AG09319 (cell line): ENCODE measurements at places on chromosomes 2 and 18.

GRCh38 chr18:76232779-76233178 lies 262.3 kb downstream of the ZNF516 start:
- DNase-seq = no peak

GRCh38 chr2:142853912-142854311 lies 23.6 kb upstream of the KYNU start:
- no peak for DNase-seq

DNA sequence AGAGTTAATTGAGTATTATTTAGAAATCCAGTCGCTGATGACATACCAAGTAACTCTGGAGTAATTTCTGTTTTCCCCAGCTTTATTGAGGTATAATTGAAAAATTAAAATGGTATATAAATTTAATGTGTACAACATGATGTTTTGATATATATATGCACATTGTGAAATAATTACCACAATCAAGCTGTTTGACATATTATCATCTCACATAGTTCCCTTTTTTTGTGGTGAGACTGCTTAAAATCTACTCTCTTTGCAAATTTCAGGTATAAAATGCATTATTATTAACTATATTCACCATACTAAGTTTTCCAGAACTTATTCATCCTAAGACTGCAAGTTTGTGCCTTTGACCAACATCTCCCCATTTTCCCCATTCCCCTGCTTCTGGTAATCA lies 25.0 kb upstream of the SPAG16 start:
- DNase-seq = no peak

DNA sequence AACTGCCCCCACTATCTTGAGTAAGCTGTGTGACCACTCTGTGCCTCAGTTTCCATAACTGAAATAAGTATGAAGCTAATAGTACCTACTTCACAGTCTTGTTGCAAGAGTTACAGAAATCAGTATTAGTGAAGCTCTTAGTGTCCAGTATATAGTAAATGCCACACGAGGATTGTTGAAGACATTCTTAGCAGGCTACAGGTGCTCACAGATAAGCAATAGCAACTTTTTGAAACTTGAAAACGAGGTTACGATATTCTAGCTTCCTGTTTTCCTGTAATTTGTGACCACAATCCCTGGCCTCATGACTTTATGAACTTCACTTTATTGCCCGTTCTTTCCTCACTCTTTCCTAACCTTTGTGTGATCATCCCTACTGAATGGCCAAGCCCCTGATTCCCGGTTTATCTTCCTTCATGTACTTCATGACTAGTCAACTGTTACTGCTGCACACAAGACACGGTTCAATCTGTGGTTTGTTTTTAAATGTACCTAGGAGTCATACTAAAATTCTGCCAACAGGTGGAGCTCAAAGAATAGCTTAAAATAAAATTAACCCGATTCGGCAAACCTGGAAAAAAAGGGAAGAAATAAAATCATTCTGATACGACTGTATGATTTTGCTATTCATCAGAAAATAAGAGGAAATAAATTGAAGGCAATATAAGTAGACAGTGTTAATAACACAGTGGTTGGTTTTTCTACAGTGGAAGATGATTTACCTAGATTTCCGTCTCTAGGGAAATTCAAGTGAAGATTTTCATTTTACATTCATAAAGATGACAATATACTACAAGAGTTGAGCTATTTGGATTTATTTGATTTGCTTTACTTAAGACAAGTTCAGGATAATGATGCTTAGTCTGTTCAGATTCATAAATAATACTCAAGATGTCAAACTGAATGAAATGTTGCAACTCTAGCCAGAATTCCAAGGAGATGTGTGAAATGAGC lies 38.1 kb upstream of the STAT1 start:
- no peak for DNase-seq

GRCh38 chr2:1758171-1758570 lies 13.9 kb upstream of the PXDN start:
- DNase-seq = no peak

GRCh38 chr2:176454893-176455815 lies 185.9 kb downstream of the MTX2 start:
- DNase-seq = peak; percentile 20

GRCh38 chr2:215316336-215316735 lies 4.5 kb downstream of the ATIC start:
- DNase-seq = no peak

DNA sequence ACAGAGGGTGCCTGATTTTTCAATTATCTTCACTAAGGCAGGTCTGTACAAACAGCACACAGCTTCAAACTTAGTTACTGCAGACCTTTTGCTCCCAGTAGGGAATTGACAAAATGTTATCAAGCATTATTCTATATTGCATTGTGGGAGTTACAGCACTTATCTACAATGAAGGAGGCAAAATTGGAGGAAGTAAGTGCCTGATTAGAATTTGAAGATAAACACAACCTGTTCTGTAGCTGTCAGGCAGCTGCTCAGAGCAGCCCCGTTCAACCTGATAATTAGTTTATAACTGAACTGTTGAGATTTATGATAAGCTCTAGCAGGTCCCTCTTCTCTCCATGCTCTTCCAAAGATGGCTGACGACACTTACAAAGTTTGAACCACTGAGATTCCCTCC lies 364.4 kb upstream of the CYRIA start:
- DNase-seq = no peak

DNA sequence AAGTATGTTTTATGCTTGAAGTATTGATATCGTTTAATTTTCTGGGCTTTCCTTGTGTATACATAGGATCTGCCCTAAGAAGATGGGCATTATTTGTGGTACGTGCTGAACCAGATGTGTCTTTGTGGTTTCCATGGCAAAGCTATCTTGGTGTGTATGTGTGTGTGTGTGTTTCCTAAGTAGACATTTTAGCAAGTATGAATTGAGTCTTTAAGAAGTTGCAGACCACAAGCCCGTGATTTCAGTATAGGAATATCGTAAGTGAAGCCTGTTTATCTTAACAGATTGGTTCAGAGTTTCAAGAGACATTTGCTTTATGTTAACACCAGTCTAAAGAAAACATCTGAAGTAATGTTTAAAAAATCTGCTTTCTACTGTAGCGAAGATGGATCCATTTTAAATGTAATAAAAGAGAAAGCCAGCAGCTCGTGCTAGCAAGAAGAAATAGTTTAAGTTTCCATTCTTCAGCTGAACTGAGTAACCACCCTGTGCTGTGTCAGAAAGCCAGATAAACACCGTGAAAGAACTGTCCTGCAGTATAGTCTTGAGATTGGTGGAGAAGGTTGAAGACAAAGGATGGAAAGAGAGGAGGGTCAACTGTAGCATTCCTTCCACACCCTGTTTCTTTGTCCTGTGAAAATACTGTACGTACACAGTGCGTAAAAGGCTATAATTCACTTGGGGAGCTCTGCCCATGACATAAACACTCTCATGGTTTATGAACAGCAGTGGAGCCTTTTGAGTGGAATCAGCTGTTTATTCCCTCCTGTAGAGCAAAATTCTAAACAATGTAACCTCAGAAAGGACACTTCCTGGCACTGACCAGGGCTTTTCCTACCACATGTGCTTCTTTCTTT lies 91.9 kb upstream of the FOSL2 start:
- DNase-seq = peak; percentile 88

DNA sequence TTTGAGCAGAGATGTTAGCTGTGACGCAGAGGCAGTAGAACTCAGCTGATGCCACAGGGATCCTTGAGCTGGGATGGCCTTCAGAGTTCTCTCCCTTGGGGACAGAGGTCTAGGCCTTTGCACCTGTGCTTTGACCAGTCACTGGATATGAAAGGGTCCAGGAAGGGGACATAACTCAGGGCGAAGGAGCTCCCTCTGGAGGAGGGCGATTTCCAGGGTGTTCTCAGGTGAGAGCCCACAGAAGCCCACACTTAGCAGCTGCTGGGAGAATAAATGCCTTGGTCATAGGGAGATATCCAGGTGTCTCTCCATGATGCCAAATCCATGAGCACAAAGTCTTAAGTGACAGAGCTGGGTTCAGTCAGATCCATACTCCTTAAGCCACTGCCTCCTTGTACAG lies 369.2 kb downstream of the NYAP2 start:
- no peak for DNase-seq

GRCh38 chr2:225597911-225598310 lies 198.4 kb downstream of the NYAP2 start:
- DNase-seq = no peak

- DNase-seq = no peak
Measured at GRCh38 chr2:189954989-189955388, 107.5 kb downstream of the MSTN start.
